ENCODE measurements at places on chromosomes 5 and 9.

GRCh38 chr9:82894961-82895821 is 167.8 kb downstream of the RASEF start:
- DNase-seq = peak; percentile 49

DNA sequence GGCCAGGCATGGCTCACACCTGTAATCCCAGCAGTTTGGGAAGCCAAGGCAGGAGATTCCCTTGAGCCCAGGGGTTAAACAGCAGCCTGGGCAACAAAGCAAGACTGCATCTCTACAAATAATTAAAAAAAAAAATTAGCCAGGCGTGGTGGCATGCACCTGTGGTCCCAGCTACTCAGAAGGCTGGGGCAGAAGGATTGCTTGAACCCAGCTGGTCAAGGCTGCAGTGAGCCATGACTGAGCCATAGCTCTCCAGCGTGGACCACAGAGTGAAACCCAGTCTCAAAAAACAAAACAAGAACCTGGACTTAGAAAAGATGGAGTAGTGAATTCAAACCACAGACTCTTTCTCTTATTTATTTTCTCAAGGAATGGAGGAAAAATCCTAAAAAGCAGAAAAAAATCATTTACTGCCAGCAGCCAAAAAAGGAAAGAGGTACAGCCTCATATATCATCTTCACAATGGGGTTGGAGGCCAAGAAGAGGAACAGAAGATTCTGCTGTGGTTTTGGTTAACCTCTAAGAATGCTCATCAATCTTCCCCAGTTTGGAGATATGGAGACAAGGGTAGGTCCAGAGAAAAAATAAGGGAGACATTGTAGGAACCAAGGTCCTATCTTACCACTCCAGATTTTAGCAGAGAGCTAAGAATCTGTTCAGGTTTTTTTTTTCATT is 40.0 kb upstream of the MYO10 start:
- DNase-seq = no peak

DNA sequence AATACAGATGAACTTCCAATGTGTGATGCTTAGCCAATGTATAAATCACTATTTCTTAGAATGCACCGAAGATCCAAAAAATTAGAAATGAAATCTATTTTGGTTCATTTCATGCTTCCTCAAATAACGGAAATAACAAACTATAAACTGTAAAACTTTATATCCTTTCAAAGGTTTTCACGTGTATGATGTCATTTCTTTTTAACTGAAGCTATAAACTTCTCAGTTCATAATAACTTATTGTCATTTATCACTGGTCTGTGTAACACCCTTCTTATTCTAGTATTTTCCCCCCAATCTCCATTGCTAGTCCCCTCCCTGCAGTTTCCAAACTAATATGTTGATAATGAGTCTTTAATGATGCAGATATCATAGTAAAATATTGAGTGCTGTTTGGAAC is 36.4 kb downstream of the DMRT2 start:
- no peak for DNase-seq

GRCh38 chr5:35161652-35162273 is 68.5 kb downstream of the PRLR start:
- peak; percentile 44 for DNase-seq
